ENCODE measurements at places on chromosomes 7 and 10.

- no peak for DNase-seq
Measured at GRCh38 chr7:75072981-75073283, 670 bp downstream of the RCC1L start.

GRCh38 chr10:101675115-101675514, 19.9 kb downstream of the FBXW4 start:
- no peak for DNase-seq

- no peak for DNase-seq
Measured at GRCh38 chr10:4337563-4337962, 488.4 kb upstream of the AKR1E2 start.

- no peak for DNase-seq
Measured at GRCh38 chr7:7228472-7228871, 46.1 kb downstream of the C1GALT1 start.

GRCh38 chr7:128450409-128450808, 5.3 kb upstream of the HILPDA start:
- no peak for DNase-seq

DNA sequence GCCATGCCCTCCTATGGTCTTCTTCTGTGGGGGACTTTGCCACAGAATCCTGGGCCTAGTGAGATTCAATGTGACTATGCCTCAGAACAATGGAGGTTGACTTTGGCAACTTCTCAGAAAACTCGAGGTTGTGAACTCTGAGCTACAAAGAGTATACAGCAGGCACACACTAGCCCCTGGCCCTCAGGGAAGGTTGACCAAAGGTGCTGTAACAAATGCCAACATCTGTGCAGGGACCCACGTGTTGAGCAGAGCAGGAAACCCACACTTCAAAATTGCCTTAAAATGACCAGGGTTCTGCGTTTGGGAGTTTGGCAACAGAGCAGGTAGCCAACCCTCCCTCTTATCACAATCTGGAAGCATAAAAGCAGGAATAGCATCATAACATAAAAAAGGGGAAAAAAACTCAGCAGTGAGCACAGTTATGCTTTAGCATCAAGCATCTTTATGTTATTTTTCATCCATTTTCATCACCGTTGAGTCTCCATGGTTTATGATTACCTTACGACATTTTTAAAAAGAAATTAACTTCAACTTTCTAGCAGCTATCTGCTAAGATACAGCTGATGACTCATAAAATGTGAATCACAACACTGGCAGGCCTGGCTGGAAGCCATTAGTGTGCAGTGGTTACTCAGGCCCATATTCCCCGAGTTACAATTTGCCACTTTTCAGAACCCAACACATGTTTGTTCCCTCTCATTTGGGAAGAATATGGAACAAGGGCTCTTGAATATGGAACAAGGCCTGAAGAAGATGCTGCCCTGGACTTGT, 11.1 kb downstream of the PRLHR start:
- no peak for DNase-seq

DNA sequence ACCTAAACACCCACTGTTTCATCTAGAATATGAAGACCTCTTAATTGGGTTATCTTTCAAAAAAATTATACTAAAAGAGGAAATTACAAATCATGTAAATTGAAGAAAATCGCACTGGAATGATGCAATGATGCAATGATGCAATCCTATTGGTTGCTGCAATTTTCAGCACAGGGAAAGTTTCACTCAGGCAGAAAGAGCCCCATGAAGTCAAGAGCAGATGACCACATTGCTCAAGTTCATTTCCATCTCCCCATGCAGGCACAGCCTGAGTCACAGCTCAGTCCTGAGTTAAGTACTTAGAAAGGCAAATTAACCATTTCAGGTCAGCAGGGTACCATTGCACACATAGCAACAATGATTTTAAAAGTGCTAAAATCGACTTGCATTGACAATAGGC, 180.3 kb upstream of the MYO3A start:
- DNase-seq: no peak

- DNase-seq: no peak
Measured at GRCh38 chr7:157961731-157962457, 625.1 kb downstream of the DNAJB6 start.

DNA sequence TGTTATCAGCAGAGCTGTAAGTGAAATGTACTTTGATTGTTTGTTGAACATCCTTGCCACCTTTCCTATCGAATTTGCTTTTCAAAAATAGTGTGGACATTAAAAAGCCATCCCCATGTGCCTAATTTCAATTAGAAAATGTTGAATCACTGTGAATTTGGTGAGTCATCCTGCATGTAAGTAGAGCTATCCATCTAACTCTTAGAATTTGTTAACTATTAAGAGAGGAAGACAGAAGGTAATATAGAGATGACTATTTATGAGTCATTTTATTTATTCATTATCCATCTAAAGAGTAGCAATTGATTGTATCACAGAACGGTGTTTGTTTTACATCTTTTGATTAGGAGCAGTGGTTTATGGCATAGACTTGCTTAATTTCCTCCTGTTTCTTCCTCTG, 154.7 kb downstream of the MGMT start:
- DNase-seq: no peak

- peak; percentile 67 for DNase-seq
Measured at GRCh38 chr7:73734619-73735527, 3.7 kb downstream of the ABHD11 start.

GRCh38 chr7:92725161-92725925, 111.0 kb downstream of the CDK6 start:
- DNase-seq: no peak

DNA sequence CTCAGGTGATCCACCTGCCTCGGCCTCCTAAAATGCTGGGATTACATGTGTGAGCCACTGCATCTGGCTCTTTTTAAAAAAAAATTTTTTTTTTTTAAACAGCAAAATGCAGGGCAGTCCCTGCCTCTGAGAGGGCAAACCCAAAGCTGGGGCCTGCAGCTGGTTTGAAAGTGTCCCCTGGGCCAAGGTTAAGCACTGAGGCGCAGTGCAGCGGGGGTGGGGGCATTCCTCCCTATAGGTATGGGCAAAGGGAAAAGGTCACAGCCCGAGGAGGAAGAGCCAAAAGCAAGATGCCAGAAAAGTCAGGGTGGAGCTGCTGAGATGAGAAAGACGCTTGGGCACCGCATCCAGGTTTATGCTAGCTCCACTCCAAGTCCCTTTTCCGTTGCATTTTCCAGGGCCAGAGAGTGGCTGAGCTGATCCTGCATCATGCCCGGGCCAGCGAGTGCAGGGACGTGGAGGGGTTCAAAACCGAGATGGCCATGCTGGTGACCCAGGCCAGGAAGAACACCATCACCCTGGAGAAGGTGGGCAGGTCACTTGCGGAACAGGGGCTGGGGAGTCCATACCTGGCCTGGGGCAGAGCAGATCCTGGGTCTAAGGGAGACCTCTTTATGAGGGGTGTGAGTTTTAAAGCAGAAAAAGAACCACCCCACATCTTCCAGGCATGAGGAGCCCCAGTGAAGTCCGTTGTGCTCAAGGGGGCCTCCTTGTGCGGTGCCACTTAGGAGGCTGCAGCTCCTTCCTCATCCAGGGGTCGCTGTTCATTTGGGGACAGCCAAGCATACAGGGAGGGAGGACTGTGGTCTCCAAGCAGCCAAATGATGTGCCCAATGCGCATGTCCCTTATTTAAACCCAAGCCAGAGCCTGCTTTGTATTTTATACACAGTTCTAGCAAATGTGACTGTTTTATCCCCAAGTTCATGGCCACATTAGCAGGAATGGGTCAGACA, 7.0 kb upstream of the NDUFB2 start:
- DNase-seq: no peak

DNA sequence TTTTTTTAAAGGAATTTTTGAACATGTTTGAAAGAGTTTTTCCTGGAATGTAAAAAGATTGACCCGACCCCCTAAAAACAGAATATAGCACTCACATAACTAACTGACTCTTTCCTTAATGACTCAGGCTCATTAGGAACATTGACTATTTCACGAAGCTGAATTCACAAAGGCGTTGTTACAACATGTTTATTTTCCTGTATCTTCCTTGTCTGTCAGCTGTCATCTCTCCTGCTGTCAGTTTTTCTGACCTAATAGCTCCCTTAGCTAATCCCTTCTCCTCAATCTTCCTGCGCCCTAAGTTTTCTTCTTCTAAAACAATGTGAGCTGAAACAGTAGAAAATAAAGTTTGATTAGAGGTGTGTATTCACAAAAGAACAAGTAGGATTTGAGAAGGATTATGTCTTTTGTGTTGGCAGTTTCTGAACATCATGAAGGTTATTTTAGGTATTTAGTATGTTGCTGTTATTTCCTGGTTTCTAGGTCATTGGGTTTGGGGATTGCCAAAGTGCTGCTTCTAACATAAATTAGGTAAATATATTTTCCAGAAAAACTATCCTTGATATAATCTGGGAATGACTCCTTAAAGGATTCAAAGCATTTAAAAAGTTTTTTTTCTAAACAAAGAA, 4.6 kb upstream of the MDFIC start:
- DNase-seq: no peak

- DNase-seq: peak; percentile 22
Measured at GRCh38 chr10:451021-451471, 238.4 kb downstream of the DIP2C start.

GRCh38 chr10:132707121-132707775, 78.7 kb downstream of the NKX6-2 start:
- DNase-seq: no peak

- no peak for DNase-seq
Measured at GRCh38 chr7:43195768-43196167, 83.3 kb downstream of the HECW1 start.

GRCh38 chr7:103121641-103122040, 27.3 kb downstream of the NAPEPLD start:
- DNase-seq: no peak

GRCh38 chr7:38748056-38748610, 117.0 kb upstream of the AMPH start:
- DNase-seq: no peak

GRCh38 chr7:104552102-104552501, 223.7 kb downstream of the LHFPL3 start:
- DNase-seq: no peak

- DNase-seq: no peak
Measured at GRCh38 chr7:28487487-28487886, 75.2 kb downstream of the CREB5 start.

GRCh38 chr10:103640436-103641181, 147.1 kb downstream of the NEURL1 start:
- DNase-seq: no peak

GRCh38 chr7:158815083-158815799, 14.1 kb downstream of the ESYT2 start:
- no peak for DNase-seq

GRCh38 chr10:47447209-47447608, 36.7 kb downstream of the ANXA8 start:
- DNase-seq: no peak

- DNase-seq: no peak
Measured at GRCh38 chr10:88413412-88413811, 169.7 kb downstream of the RNLS start.

GRCh38 chr7:69173846-69174245, 424.4 kb upstream of the AUTS2 start:
- DNase-seq: no peak

DNA sequence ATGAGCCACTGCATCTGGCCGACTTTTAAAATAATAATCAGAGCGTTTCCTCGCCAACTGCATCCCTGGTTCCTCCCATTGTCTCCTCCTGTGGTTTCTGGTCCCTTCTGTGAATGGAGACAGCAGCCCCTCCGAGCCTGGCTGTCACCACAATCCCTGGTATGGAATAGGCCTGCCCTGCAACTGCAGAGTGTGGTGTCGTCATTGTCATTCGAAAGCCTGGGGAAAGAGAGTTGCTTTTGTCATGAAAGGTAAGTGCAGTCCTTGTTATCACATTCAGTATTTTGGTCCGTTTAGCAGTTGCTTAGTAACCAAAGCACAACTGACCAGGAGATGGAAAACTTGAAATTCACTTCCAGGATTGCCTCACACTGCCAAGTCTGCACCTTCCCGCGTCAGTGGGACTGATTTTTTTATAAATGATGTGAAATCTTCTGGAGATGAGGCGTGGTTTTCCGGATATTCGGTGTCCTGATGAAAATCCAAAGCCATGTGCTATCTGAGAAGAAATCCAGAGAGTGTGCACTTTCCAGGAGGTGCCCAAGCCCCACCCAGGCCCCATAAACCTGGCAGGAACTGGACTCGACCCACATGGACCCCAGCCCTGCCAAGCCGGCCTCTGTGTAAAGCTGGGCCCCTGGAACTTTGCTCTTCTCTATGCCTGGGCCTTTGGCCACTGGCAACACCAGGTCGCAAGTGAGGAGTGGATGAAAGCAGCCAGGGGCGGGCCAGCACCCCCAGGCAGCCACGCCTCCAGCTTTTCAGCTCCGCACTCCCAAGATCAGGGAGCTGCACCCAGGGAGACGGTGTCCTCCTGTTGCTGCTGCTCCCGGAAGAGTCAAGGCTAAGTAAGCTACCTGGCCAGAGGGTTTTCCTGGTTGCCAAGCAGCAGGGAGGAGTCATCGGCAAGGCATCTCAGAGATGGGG, 133.7 kb upstream of the SH2B2 start:
- no peak for DNase-seq

DNA sequence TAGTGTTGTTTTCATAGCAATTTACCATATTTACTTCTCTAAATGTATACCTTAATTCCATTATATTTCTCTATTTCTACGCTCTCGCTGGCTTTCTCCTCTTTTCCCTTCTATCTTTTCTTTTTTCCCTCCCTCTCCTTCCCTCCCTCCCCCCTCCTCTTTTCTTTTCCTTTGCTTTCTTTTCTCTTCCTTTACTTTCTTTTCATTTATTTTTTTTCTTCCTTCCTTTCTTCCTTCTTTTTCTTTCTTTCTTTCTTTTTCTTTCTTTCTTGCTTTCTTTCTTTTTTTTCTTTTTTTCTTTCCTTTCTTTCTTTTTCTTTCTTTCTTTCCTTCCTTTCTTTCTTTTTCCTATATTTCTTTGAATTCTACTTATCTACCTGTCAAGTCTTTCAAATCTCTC, 533.0 kb upstream of the POT1 start:
- no peak for DNase-seq

GRCh38 chr7:77327067-77327931, 88.8 kb downstream of the GSAP start:
- no peak for DNase-seq

DNA sequence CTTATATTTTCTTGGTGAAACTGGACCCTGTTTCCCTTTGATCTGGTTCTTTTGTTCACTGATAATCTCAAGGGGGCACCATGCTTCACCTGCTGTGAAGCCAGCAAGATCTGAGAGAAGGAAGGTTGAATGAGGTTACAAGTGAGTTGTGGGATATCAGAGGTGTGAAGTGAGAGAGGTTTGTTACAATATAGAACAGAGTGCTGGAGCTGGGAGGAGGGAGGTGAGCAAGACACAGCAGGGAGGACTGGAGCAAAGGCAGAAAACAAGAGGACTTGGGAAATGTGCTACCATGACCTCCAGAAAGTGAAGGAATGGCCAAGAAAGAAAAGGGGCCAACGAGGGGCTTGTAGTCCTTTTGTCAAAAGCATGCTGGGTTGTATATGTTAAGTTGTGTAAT, 156.6 kb downstream of the LRMDA start:
- DNase-seq: no peak

- DNase-seq: no peak
Measured at GRCh38 chr7:55590517-55591281, 18.4 kb upstream of the VOPP1 start.

DNA sequence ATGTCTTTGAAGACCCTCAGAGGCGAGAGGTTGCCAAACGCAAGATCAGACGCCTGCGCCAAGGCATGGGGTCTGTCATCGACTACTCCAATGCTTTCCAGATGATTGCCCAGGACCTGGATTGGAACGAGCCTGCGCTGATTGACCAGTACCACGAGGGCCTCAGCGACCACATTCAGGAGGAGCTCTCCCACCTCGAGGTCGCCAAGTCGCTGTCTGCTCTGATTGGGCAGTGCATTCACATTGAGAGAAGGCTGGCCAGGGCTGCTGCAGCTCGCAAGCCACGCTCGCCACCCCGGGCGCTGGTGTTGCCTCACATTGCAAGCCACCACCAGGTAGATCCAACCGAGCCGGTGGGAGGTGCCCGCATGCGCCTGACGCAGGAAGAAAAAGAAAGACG, 8.1 kb upstream of the SGCE start:
- no peak for DNase-seq
